ENCODE measurements at places on chromosomes 16 and 17.

DNA sequence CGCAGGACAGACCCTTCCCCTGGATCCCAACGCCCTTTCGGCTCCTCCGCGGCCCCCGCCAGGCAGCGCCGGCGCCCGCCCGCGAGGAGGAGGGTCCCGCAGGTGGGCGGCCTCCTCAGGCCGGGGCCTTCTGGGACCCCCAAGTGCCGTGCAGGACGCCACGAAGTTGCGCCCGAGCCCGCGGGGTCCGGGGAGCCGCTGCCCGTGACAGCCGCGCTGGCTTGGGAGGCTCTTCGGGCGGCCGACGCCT, 504 bp downstream of the ERN1 start:
- no peak for DNase-seq

DNA sequence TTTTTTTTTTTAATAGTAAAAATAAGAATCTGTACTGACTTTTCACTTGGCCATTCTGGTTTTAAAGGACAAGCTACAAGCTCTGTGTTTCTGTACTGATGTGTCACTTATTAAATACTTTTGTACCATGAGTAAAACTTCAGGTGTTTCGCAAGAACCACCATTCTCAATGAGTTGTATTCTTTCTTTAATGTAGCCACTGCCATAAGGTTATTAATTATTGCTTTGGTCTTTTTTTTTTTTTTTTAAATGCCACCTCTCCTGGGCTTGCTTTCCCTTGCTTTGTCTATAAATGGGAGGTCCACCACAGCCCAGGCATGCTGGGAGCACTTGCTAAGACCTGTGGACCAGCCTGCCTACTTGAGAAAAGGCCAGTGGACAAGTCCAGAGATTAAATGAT, 8.4 kb downstream of the ARL2BP start:
- DNase-seq, result no peak

DNA sequence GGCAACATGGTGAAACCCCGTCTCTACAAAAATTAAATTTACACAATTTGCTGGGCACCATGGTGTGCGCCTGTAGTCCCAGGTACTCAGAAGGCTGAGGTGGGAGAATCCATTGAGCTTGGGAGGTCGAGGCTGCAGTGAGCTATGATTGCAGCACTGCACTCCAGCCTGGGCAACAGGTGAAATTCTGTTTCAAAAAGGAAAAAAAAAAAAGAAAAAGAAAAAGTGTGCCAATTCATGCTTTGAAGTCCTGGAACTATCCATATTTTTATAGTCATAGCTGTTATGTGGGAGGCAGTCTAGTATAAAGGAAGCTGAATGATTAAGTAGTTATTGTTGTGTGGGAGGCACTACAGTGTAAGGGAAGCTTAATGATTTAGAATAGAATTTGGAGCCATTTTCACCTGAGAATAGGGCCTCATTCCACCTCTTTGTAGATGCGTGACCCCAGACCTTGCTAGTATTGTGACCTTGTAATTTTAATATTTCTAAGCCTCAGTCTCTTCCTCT, 31.6 kb downstream of the IQCK start:
- DNase-seq, result no peak

GRCh38 chr16:565419-566330, 1.1 kb upstream of the NHLRC4 start:
- DNase-seq, result no peak

GRCh38 chr16:17420816-17421215, 49.9 kb downstream of the XYLT1 start:
- no peak for DNase-seq

- no peak for DNase-seq
Measured at GRCh38 chr16:6645768-6646568, 686.7 kb upstream of the RBFOX1 start.

DNA sequence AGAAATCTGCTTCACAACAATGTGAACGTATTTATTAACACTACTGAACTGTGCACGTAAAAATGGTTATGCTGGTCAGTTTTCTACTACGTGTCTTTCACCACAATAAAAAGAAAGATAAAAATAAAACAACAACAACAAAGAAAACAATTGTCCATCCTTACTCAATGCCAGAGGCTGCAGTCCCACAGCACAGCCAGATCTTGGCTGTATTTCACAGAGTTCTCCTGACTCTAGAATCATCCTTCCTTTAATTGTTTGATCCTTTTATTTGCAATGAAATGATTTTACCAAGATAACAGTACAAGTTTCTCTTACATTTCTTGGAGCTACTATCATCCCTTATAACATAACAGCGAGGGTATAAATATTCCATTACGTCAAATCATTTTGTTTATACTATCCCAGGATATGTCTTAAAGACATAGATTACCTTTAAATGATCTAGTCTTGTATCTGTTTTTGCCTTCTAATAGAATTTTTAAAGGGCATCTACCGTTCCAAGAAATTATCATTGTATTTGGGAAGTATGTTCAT, 103.3 kb downstream of the SLC39A11 start:
- no peak for DNase-seq

DNA sequence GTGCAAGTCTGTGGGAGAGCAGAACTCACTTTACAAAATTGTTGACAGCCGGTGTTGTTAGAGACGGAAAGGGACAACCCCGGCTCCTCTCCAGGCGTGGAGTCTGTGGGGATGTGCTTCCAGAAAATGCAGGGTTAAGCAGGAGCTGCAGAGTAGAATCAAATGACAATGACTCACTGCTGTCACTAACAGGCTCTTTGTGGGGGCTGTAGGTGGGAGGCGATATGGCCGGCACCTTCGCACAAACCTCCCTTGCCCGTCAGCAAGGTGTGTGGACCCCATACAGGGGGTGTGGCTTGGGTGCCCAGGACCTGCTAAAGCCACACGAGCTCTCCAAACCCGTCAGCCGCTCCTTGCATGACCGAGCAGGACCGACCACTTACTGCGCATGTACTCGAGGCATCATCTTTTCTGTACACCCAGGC, 5.8 kb downstream of the PDK2 start:
- DNase-seq, result no peak

GRCh38 chr16:13108126-13108525, 206.7 kb downstream of the SHISA9 start:
- no peak for DNase-seq

DNA sequence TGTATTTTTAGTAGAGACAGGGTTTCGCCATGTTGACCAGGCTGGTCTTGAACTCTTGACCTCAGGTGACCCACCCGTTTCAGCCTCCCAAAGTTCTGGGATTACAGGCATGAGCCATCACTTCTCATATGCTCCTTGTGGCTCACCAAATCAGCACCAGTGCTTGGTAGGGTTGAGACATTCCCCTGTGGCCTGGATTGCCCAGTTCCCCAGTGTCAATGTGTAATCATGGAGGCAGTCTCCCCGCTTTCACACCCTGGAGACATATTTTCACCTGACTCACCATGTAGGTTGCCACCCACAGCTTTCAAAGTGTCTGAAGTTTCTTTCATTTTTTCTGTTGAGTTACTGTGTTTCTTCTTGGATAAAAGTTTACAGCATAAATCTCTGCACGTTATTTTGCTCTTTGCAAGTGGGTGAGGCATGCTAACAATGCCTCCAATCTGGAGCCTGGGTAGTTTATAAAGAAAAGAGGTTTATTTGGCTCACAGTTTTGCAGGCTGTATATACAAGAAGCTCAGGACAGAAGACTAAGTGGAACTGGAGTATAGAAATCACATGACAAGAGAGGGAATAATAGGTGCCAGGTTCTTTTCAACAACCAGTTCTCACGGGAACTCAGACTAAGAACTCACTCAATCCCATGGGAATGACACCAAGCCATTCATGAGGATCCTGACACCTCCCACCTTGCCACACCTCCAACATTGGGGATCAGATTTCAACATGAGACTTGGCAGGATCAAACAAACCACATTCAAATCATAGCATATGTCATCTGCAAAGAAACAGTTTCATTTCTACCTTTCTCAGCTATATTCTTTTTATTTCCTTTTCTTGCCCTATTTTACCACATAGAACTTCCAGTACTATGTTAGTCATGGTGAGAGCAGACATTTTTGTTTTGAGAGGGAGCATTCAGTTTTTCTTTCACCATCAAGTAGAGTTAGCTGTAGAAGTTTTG, 113.2 kb downstream of the PHKB start:
- peak; percentile 60 for DNase-seq

DNA sequence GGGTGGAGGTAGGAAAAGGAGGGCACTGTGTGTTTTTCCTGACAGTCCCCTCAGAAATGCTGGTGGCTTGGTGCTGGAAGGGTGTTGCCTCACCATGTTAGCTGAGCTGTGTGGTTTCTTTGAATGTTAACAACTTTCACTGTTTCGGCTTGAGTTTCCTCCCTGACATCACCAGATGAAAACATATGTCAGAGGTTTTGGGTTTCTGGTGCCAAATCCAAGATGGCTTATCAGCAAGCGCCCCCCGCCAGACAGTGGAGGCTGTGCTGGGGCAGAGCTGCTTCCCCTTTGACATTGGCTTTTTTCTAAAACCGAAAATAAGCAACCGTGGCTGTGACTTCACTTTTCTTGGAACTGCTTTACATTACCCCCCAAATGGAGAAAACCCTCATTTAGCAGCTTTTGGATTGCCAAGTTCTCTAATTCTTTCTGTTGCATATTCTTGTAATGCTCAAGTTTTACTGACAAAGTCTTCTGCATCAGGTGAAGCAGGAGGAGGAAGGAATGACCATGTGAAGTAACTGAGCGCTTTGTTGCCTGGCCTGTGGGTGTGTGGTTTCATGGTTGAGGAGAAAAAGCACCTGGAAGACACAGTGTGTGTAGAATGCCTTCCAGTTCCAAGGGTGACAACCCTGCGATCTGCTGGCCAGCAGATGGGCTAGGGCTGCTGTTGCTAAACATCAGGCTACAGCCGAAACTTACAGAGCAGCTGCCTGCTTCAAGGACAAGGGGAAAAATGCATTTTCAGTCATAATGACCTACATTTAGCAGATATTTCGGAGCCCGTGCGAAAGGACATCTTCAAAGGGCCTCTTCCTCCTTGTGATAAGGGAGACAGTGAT, 9.7 kb downstream of the RMI2 start:
- DNase-seq, result peak; percentile 87

GRCh38 chr17:38572669-38573365, 32.9 kb downstream of the SRCIN1 start:
- no peak for DNase-seq

DNA sequence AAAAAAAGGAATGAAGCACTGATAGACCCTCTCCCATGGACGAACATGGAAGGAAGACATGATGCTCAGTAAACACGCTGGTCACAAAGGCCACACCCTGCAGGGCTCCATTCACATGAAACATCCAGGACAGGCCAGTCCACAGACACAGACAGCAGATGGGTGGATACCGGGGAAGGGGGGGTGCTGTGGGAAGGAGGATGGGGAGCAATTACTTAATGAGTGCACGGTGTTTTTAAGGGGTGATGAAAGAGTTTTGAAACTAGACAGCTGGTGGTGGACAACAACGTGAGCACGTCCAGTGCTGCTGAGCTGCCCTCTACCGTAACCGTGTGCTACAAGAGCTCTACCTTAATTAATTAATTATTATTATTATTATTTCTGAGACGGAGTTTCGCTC, 6.0 kb upstream of the SLC16A3 start:
- no peak for DNase-seq

GRCh38 chr17:962670-963069, 16.9 kb downstream of the NXN start:
- DNase-seq, result no peak

DNA sequence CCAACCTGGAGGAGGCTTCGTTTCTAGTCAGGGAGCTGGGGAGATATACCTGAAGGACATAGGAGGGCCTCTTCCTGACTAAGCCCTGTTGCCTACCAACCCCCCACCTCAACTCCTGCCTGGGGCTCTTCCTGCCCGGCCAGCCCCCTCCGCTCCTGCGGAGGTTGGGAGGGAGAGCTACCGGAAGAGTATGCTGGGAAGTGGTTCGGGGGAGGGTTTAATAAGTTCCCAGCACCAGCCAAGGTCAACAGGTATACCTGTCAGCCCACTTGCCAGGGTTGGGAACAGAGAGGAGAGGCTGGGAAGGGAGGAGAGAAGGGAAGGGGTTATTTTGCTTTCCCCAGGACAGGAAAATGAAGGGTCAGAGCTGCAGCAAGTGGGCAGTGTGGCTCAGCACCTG, 4.7 kb downstream of the PPP1R1B start:
- DNase-seq, result no peak

DNA sequence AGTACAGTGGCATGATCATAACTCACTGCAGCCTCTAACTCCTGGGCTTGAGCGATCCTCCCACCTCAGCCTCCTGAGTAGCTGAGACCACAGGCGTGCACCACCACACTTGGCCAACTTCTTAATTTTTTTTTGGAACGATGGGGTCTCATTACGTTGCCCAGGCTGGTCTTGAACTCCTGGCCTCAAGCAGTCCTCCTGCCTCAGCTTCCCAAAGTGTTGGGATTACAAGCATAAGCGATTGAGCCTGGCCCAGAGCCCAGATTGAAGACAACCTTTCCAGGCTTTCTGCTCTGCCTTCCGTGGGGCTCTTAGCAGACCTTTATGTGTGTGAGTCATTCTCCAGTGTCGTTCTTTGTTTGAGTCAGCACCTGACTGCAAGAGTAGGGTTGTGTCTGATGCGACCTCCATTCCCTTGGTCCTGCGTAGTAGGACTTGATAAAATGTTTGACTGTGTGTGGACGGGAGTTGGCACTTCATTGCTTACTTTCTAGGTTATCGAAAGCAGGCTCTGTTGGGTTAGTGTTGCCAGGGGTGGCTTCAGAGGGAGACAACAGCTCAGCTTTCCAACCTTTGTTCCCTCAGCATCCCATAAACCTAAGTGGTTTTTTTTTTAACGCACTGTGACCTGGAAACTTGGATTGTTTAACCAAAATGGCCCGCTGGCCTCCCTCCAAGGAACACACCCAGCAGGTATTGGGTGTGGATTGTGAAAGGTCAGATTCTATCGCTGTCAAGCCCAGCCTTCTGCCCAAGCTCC, 26.4 kb downstream of the EEF2K start:
- DNase-seq, result peak; percentile 60

DNA sequence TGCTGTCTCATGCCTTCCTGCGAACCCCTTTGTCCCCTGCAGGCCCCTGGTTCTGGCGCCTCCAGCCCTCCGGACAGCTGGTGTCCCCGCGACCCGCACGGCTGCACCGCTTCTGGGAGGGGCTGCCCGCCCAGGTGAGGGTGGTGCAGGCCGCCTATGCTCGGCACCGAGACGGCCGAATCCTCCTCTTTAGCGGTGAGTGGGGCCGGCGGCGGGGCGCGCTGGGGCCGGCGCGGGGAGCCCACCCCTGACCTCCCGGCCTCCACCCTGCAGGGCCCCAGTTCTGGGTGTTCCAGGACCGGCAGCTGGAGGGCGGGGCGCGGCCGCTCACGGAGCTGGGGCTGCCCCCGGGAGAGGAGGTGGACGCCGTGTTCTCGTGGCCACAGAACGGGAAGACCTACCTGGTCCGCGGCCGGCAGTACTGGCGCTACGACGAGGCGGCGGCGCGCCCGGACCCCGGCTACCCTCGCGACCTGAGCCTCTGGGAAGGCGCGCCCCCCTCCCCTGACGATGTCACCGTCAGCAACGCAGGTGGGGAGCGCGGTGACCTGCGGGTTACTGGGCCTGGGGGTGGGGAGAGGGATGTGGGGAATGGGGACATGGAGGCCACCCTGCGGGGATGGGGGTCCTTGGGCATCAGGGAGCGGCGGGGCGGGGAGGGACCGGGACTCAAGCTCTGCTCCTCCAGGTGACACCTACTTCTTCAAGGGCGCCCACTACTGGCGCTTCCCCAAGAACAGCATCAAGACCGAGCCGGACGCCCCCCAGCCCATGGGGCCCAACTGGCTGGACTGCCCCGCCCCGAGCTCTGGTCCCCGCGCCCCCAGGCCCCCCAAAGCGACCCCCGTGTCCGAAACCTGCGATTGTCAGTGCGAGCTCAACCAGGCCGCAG, 7.1 kb upstream of the IL32 start:
- DNase-seq, result peak; percentile 64
